ENCODE measurements at places on chromosomes 11 and 22.

DNA sequence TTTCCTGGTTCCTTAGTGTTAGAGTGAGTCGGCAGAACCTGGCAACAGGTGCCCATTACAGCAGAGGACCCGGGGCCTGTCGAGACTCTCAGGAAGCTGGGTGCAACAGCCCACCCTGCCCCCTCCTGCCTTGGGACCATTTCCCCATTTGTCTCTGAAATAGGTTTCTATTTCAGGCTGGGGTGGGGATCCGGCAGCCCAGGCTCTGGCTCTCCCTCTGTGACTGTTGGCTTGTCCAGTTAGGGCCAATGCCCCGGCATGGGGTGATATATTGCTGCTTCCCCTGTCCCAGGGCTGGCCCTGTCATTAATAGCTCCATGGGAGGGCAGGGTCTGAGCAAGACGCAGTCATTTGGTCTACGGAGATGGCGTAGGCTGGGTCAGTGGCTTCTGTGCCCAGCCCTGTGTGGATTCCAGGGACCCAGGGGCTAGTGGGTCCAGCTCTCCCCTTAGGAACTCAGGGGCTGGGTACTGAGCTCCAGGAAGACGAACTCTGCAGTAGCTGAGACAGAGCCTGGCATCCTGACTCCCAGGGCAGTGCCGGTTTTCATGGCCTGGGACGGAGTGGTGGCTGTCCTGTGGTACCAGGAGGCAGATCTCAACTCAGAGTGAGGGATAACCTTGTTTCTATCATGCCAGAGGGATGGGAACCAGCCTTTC, 2.7 kb downstream of the P2RY6 start:
- DNase-seq, result no peak

DNA sequence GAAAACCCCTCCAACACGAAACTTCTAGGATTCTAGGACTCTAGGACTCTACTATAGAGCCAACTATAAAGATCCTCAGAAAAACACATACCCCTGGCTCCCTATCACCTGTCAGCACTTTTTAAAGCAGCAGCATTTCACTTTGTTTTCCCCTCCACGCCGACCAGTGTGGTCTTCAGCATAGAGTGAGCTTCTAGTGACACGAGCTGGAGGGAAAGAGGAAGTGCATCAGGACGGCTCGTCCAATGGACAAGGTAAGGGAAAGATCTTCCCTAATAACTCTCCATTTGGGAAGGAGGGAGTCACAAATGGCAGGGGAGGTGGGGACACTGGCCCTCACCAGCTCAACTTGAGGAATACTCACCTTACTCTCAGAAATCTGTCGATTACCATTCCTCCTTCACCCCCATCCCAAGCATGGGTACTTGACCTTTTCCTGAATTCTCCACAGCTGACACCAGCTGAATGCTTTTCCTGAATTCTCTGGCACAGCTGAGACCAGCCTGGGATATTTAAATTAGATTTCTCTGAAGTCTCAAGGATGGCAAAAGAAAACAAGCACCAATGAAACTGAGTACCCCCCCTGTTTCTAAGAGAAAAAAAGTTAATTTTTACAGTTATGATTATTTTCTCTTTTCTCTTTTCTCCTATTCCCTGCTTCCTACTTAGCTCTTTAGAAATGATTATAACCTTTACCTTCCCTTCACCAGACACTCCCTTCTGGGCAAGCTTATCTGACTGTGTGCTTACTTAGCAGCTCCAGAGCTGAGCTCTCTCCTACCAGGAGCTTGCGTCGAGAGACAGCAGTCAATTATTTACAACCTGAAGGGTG, 33.3 kb upstream of the NNMT start:
- no peak for DNase-seq

GRCh38 chr11:12642040-12642439, 32.2 kb upstream of the TEAD1 start:
- DNase-seq, result peak; percentile 27

- peak; percentile 24 for DNase-seq
These were observed 41.8 kb upstream of the TH start for GRCh38 chr11:2213384-2213842.

DNA sequence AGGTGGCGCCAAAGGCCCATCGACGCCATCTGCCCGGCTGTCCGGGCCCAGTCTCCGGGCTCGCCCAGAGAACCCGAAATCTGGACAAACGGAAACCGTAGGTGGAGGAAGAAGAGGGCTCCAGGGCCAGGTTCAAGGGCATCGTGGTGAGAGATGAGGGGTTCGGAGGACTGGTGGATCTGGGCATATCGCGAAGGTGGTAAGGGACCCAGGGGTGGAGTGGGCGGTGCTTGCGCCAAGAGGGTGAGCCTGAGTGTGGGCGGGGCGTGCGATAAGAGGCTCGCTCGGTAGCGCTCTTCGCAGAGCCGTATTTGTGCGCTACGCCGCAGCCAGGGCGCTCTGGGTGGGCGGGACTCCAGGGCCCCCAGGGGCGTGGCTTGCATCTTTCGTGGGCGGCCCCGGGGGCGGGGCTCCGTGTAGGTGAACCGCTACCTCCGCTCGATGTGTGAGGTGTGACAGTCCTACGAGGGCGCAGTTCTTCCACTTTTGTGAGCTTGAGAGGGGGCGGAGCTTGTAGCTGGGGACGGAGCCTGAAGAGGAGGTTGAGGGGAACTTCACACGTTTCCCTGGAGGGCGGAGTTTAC, 4.8 kb downstream of the CD248 start:
- DNase-seq, result peak; percentile 94

DNA sequence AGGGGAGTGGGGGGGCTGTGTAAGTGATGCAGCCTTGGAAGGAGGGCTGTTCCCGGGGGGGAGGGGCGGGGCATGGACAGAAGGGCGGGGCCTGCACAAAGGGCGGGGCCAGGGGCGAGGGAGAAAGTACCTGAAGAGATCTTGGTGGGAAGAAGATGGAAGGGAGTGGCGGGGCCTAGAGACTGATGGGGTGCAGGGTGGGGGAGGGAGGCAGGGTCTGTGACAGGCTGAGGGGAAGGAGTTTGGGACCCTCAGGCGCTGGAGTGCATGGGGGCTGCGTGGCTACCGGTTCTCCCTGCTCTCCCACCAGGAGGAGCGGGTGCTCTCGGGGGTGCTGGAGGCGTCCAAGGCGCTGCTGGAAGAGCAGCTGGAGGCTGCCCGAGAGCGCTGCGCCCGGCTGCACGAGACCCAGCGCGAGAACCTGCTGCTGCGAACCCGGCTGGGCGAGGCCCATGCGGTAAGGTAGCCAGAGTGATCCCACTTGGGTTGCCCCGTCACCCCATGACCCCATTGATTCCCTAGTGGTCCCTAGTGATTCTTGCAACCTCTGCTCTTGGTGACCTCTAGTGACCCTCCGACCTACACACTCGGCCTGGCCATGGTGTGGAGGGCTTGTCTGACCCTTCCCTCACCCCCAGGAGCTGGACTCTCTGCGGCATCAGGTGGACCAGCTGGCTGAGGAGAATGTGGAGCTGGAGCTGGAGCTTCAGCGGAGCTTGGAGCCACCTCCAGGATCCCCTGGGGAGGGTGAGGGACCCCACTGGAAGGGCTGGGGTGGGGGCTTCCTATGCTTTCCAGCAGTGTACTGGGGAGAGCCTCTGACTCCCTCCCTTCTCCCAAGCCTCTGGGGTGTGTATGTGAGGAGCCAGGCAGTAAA, 3.1 kb downstream of the CCDC88B start:
- no peak for DNase-seq

GRCh38 chr11:122202161-122202950, 86.3 kb upstream of the BLID start:
- peak; percentile 56 for DNase-seq

DNA sequence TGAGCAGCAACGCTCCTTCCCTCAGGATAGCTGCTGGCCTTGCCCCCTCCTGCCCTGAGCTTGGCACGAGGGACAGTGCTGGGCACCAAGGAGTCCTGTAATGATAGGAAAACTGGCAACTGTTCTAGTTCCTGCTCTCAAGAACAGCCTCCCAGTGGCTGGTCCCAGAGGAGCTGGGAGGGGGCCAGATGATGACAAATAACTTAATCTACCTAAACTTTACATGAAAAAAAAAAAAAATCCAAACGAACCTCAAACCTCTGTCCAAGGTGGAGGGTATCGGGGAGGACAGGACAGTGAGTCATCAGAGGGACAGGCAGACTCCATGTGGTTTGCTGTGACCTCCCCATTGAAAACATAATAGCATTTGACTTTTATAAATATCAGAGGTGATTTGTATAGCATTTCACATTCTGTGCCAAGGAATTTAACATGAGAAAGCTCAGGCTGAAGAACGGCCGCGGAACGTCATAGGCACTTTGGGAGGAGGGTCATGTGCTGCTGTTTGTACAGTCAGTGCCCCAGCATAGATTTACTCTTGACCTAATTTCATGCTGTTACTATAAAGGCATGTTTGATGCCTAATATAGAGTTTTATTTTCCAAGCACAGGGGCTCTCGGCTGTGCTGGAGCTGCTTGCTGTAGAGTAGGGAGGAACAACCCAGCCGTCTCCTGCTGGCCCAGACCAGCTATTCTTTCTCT, 98.2 kb upstream of the NNMT start:
- DNase-seq, result peak; percentile 80

DNA sequence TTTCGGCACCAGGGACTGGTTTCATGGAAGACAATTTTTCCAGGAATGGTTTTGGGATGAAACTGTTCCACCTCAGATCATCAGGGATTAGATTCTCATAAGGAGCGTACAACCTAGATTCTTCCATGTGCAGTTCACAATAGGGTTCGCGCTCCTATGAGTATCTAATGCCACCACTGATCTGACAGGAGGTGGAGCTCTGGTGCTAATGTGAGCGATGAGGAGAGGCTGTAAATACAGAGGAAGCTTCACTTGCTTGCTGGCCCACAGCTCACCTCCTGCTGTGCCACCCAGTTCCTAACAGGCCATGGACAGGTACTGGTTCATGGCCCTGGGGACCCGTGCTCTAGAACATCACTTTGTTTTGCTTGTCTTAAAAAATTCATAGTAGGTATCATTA, 41.8 kb upstream of the AMPD3 start:
- DNase-seq, result no peak

GRCh38 chr11:130674686-130675308, 226.4 kb downstream of the ADAMTS15 start:
- no peak for DNase-seq

- DNase-seq, result no peak
These were observed 3.6 kb downstream of the MED15 start for GRCh38 chr22:20510811-20511577.

GRCh38 chr11:46335890-46336562, 11.2 kb upstream of the DGKZ start:
- DNase-seq, result peak; percentile 58

GRCh38 chr11:111795334-111795985, 29.3 kb upstream of the PPP2R1B start:
- no peak for DNase-seq

- DNase-seq, result no peak
These were observed 53.6 kb downstream of the GRAMD4 start for GRCh38 chr22:46673662-46674236.

GRCh38 chr11:44753961-44754645, 27.3 kb downstream of the TSPAN18 start:
- no peak for DNase-seq

DNA sequence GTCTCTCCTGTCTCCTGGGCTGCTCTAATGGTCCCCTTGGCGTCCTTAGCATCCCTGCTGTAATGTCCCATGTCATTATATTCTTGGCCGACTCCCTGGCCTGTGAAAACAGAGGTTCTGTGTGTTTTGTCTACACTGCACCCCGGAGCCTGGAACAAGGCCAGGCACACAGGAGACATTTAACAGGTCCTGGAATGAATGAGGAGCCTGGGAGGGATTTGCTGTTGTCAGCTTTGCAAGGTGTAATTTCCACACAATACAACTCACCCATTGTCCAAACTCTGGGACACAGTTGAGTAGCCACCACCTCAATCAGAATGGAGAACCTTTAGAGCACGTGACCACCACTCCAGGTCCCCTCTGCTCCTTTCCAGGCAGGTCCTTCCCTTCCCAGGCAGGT, 14.9 kb upstream of the PDGFB start:
- no peak for DNase-seq

GRCh38 chr11:75820645-75821044, 5.6 kb downstream of the UVRAG start:
- DNase-seq, result no peak

- DNase-seq, result no peak
These were observed 817.7 kb downstream of the TBC1D22A start for GRCh38 chr22:47580121-47580520.

DNA sequence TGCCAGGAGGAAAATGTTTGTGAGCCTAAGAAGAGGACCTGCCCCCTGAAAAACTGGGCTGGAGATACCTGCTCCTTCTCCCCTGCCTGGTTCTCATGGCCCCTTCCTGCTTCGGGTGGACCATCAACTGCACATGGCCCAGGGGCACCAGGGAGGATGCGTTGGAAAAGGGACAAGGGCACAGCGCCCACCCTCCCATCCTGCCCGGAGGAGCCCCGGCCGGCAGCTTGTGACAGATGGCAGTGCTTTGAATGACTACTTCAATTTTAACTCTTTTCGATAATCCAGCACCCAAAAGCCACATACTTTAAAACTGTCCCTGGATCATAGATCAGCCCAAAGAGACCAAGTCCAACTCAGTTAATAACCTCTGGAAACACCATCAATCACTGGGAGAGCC, 135.8 kb upstream of the NECTIN1 start:
- DNase-seq, result no peak

DNA sequence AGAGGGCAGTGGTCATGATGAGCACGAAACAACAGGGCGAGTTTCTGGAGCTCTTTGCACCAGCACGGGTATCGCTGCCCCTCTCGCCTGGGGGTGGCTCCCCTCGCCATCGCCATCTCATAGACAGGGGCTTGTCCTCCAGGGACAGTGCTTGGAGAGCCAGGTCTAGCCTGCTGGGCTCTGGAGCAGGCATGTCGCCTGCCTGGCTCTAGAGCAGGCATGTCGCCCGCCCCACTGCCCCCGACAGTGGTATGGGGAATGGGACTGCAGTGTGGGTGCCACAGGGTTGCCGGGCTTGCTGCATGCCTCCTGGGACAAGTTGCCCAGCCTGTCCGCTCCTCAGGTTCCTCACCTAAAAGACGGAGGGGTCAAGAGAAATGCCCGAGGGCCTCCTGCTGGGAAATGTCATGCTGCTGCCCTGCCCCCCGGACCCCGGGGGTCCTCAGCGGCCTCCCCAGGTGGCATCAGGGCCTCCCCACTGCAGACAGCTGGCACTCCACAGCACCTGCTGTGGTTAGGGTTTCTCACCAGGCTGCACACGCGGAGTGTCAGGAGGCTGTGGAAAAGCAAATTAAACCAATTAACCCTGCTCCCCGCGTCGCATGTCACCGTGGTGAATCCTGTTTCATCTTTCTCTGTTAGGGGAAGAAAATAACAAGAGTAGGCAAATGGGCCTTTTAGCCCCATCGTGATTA, 403.0 kb downstream of the TBC1D22A start:
- peak; percentile 13 for DNase-seq

- DNase-seq, result no peak
These were observed 55.9 kb downstream of the SPON1 start for GRCh38 chr11:14018441-14018840.

DNA sequence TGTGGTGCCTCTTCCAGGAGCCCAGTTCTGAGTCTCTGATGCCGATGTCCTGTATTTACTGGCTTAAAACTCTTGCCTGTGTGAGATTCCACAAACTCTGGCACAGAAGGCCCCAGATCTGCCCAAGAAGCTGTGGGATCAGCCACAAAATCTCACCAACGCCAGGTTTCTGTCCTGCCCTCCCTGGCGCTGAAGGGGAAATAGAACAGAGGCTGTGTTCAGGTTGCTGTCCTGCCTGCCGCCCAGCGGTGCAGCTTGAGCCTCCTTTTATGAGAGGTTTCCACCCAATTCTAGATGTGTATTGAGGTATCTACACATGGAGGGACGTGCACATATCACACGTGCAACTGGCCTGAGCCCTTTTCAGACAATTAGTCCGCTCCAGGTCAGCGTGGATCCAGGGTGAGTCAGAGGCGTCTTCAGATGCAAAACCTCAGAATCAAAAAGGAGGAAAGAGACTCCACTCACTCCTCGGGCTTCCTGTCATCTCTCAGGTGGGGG, 2.2 kb downstream of the TMEM80 start:
- DNase-seq, result no peak

- no peak for DNase-seq
These were observed 52.0 kb upstream of the ELF5 start for GRCh38 chr11:34565417-34566207.

Measured in left hindlimb (tissue), 1 donor.